ENCODE measurements at places on chromosomes 4 and X.

DNA sequence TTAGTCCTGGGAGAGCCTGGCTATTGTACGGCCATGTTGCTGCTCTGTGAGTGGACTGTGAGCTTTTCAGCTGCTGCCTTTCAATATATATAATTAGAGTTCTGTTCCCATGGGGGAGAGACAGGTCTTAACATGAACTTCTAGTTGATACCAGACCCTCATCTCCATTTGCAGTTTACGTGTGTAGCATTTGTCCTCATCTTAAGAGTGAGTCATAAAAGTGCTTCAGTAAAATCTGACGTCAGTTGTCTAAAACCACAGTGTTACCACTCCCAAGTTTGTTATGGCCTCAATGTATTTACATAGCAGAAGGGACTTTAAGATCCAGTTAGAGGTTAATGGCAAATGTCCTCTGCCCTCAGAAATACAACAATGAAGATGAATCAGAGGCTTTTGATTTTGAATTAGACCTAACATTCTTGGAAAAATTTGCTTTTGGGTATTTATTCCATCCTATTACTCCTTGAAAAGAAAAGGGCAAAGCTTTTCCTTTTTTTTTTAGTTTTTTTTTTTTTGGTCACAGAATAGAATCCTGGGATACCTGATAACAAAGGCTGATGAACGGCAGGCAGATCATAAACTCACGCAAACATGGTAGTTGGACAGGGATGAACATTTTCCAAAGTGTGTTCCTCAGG lies 38.6 kb downstream of the PHOX2B start:
- DNase-seq = no peak

GRCh38 chr4:158811704-158812103 lies 42.9 kb downstream of the FNIP2 start:
- DNase-seq = no peak

DNA sequence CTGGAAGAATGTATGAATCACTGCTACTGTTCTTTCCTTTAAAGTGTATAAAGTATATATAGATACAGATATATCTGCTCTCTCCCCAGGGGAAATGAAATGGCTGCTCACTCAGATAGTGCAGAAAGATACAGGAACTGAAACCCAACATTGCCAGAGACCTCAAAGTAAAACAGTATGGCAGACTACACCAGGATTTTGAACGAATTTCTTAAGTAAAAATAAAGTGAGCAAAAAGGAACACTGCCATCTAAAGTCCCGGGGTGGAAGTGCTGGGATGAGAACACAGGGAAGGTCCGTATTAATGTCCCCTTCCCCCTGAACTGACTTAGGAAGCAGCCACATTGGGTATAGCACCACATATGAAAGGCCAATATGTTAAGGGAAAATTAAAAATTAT lies 93.4 kb downstream of the TMA16 start:
- DNase-seq = no peak

- DNase-seq = no peak
Measured at GRCh38 chr4:73723928-73724327, 16.4 kb upstream of the CXCL8 start.

- DNase-seq = no peak
Measured at GRCh38 chr4:146334862-146335449, 120.6 kb downstream of the REELD1 start.

- no peak for DNase-seq
Measured at GRCh38 chr4:158236304-158237030, 26.2 kb downstream of the TMEM144 start.

DNA sequence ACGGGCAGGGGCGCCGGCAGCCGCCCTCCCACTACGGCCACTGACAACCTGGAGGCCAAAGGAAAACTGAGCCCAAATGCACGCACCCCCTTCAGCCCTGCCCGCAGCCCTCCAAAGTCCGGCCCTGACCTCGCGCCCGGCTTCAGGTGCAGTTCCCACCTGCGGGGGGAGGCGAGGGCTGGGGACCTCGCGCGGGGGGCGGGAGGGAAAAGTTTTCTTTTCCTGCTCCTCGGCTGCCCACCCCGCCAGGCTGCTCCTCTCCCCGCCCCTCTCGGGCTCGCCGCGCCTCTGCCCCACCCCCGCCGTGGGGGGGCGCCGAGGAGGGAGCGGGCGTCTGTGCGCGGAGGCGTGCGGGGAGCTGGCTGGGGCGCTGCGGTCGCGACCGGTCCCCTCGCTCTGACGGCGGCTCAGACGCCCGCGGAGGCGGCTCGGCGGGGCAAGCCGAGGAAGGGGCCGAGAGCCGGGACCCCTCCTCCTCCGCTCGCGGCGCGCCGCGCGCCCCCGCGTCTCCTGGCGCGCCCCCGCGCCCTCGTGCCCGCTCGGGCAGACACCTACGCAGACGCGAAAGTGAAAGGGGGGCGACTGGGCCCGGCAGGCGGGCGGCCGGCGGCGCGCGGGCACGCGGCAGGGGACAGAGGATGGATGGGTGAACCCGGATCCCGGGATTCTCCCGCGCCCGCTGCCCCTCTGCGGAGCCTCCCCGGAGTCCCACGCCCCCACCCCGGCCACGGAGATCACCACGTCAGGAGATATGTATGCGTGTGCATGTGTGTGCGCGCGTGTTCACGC lies 3.1 kb upstream of the NR3C2 start:
- peak; percentile 71 for DNase-seq
